NK-92 treated with Interleukin-12 subunit alpha and Interleukin-12 subunit beta, amount 100 ng/mL, for 24 hours (cell line): ENCODE measurements at places on chromosomes 12 and 14.

DNA sequence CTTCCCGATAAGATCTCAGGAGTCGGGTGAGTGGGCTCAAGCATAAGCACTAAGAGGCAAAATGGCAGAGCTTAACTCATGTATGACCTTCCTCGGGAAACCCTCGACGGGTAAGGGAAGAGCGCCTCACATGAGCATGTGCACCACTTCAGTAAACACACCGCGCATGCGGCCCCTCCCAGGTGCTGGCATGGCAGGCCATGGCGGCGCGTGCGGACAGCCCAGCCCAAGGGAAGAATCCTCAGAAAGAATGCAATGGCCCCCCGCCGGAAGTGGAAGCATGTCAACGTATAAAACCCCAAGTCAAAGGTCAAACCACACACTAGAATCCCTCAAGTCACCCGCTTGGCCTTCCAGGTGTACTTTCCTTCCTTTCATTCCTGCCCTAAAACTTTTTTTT lies 6.6 kb upstream of the TNFAIP2 start:
- DNase-seq = no peak

DNA sequence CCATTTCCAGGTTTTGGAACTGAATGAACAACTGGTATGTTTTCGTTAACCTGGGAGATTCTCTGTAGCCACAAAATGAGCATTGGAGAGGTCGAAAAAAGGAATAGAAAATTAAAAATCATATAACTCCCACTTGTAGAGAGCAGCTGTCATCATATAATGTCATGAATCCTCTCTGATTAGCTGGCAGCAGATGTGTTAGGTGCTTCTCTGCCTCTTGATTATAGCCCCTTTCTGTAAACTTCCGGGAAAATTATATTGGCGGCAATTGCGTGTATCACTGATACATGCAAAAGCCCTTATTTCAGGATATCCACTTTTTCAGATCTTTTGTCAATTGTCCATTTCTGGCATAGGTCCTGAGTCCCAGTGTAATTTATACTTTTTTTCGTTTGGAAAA lies 31.7 kb downstream of the FGD4 start:
- DNase-seq = no peak

GRCh38 chr14:77897374-77897773 lies 97.5 kb downstream of the ADCK1 start:
- DNase-seq = no peak

DNA sequence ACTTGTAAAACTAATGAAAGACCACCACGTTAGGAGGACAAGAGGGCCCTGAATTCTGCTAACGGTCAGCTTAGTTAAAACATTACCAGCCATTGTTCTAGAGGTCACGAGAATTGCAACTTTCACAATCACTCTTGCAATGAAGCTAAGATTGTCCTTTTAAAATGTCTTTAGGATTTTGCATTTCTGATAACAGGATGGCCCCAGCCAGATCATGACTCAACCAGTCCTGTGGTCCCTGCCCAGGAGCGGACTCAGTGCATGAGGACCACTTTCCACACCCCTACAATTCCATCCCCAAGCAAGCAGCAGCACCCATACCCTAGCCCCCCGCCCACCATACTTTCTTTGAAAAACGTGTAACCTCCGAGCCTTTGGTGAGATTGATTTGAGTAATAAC lies 28.7 kb downstream of the HSP90AA1 start:
- DNase-seq = no peak

- DNase-seq = no peak
These were observed 52.7 kb downstream of the FOXN3 start for GRCh38 chr14:89364316-89364715.

GRCh38 chr12:44848703-44849085 lies 27.4 kb downstream of the NELL2 start:
- DNase-seq = no peak

DNA sequence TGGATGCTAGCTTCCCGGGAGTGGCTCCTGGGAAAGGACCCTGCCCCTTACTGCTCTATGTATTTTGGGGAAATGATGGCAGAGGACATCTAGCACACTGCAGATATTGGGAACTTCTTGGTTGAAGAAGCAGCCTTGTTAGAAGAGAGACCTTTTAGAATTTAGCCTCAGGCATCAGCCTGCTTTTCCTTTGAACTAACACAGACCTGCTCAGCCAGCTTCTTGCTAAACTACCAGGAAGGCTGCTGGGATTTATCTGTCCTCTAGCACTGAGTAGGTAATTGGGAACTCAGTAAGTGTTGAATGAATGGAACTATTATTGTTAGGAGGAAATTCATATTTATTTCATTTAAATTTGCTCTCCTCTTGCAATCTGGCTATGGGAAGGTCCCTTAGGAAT lies 77.3 kb downstream of the DRAM1 start:
- DNase-seq = no peak

DNA sequence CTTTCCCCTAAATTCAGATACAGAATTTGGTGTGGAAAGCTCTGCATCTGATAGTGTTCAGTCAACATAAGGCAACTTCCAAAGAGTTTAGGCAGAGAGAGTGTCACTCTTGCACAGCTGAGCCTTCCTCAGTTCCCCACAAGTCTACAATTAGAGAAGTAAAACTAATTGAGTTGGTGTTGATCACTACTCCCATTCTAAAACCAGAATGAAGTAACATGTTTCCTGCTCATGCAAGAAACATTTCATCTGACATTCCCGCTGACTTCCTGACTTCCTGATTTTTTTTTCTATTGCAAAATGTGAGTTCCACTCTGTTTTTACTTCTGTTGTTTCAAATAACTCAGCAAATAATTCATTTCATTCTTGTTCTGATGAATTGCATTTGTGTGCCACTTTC lies 271.0 kb downstream of the ALG10B start:
- no peak for DNase-seq

- no peak for DNase-seq
These were observed 199.7 kb downstream of the EPS8 start for GRCh38 chr12:15589328-15590032.

- DNase-seq = no peak
These were observed 52.6 kb upstream of the MMP17 start for GRCh38 chr12:131775392-131776236.

GRCh38 chr14:22538671-22539228 lies 50.3 kb downstream of the DAD1 start:
- no peak for DNase-seq

DNA sequence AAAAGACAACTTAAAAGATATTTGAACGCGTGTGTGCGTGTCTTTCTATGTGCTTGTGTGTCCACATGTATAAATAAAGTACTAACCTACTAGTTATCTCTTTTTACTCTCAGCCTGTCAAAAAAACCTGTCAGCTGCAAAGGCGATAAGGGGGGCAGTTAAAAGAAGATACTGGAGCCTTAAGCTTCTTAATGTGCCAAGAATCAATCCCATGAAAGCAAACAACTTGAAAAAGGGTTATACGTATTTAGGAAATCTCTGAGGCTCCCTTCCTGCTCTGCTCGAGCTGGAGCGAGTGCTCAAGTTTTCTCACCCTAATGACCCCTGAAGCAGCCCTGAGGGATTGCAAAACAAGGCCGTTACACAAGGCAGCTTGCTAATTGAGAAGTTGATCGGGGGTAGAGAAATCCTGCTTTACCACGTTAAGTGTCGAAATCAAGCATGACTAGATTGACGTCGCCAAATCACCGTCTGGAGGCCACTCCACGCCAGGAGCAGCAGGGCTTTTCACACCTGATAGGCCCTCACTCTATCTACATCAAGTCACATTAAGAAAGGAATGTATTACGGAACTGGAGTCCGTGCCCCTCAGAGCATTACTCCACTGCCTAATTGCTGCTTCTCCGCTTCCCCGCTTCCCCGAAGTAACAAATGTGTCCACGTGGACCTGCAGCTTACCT lies 32.4 kb downstream of the LMO3 start:
- DNase-seq = no peak

DNA sequence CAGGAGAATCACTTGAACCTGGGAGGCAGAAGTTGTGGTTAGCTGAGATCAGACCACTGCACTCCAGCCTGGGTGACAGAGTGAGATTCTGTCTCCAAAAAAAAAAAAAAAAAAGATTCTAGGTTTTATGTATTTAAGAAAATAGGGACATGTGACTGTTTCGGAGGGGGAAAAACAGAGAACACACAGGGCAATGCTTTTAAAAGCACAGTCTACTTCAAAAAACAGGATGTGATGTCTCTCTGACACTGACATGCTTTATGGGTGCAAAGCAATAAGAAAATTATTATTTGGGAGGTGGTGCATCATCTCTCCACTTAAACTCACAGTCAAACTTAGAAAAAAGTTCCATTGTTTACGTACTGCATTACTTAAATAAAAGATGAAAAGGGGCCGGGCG lies 28.7 kb downstream of the CLIP1 start:
- DNase-seq = no peak

DNA sequence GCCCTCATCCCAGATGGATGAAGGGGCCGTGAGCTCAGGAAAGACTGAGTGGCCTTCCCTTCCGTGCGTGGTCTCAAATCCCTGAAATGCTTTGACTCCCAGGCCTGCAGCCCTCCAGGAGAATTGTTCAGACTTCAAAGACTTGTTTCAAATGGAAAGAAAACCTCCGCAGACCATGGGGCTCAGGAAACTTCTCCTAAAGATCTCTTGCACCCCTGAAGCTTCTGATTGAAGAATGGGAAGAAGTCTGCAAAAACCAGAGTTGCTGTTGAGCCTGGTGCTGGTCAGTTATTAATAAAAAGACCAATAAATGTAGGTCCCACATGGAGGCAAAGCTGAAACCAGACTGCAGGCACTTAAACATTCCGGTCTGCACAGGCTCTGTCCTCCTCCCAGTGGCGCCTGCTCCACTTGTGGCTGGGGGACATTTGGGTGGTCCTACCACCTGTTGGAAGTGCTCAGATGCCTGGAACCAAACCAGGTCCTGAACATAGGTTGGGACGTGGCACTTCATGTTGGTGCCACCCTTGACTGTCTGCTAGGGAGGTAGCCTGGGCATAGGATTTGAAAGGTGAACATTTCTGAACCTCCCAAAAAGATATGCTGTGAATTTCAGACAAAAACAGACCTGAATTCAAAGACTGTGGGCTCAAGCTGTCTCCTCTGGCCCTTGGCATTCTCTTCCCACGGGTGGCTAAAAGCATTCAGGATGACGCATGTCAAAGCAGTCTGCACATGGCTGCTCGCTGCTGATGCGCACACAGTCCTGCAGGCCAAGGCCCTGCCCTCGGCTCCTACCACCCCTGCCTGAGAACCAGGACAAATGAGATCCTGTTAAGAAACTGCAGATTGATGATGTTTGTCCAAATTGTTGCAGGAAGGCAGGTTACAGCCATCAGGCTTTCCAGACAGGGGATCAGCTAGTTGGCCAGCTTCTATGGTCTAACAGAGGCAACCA lies 36.2 kb upstream of the MEG3 start:
- DNase-seq = no peak

DNA sequence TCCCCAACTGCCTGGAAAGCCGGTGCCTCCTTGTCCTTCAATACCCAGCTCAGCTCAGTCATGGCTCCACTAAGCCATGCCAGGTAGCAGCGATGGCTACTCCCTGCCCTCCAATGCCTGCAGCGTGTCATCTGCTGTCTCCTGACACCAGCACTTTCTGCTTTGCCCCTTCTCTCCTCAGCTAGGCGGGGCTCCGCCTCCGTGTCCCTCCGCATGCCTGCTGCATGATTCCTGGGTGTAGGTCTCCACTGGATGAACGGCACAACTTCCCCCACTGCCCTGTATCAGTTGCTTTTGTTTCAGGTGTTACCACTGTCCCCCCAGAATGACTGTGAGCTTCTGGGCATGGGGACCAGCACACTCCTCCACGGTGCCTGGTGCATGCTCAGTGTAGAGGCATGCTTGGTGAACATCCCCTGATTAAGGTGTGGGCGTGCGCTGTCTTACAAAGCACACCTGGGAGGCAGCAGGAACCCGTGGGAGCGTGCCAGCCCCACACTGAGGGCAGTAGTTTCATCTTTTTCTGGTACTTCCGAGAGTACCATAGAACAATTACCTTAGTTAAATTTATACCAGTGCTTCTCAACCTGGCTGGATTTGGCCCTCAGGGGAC lies 179.4 kb upstream of the PRMT8 start:
- DNase-seq = no peak

DNA sequence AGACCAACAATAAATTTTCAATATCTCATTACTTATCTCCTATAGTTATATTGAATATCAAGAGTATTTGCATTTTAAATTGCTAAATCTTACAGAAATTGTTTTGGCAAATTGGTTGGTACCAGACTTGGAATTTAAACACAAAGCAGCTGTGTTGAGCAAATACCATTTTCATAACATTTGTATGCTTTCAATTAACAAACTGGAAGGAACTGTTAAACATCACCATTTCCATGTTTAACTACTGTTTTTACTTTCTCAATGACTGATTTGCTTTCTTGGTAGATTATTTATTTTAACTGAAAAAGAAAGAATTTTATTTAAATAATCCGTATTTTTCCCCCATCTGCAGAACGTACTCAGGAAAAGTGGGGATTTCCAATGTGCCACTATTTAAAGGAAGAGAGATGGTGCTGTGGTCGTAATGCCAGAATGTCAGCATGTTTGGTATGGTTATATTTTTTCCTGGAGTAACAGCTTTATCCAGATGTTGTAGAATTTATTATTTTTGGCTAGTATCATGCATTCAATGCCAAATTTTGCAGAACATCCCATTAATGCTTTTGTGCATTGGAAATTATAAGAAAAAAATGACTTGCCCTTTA lies 72.3 kb downstream of the METTL25 start:
- no peak for DNase-seq

GRCh38 chr12:50778663-50779590 lies 15.0 kb downstream of the ATF1 start:
- DNase-seq = no peak

- DNase-seq = peak; percentile 34
These were observed 11.6 kb downstream of the TMEM30B start for GRCh38 chr14:61269321-61270083.

DNA sequence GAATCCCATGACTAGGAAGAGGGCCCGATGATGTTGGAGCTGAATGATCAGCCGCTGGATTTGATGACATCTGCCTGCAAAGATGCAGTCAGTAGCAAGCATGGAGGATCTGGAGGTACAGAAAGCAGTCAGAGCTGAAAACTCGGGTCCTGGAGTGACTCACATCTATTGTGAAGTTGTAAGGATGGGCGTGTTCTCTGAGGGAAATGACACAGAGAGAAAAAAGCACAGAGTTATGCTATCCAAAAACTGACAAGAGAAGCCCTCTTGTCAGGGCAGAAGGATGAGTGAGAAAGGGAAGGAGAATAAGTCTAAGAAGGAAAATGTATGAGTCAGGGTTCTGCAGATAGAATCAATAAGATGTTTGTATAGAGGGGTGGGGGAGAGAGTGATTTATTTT lies 380.4 kb upstream of the CCDC196 start:
- no peak for DNase-seq

DNA sequence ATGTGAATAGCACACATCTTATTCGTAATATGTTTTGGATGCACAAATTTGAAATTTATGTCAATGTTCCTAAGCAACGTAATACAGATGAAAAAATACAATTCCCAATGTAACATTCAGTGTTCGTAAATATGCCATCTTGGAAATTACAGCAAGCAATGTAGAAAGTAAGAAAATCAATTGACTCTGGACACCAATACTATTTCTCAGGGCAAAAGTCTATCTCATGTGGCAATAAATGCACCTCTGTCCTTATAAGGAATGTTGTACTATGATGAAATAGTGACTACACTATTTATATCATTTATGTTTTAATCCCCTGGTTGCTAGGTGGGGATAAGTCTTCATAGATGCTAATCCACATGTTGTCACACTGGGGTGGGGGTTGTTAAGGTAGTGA lies 251.2 kb downstream of the GXYLT1 start:
- no peak for DNase-seq

GRCh38 chr12:27309995-27310315 lies 22.7 kb upstream of the BMAL2 start:
- DNase-seq = no peak

GRCh38 chr12:97520106-97520505 lies 57.5 kb downstream of the RMST start:
- no peak for DNase-seq
